SJSA1 (cell line): ENCODE measurements at places on chromosomes 11 and 22. TPM values are rescaled to one million over a fixed set of nuclear protein-coding genes. Genes with fewer than 3 reads are reported as not detected.

DNA sequence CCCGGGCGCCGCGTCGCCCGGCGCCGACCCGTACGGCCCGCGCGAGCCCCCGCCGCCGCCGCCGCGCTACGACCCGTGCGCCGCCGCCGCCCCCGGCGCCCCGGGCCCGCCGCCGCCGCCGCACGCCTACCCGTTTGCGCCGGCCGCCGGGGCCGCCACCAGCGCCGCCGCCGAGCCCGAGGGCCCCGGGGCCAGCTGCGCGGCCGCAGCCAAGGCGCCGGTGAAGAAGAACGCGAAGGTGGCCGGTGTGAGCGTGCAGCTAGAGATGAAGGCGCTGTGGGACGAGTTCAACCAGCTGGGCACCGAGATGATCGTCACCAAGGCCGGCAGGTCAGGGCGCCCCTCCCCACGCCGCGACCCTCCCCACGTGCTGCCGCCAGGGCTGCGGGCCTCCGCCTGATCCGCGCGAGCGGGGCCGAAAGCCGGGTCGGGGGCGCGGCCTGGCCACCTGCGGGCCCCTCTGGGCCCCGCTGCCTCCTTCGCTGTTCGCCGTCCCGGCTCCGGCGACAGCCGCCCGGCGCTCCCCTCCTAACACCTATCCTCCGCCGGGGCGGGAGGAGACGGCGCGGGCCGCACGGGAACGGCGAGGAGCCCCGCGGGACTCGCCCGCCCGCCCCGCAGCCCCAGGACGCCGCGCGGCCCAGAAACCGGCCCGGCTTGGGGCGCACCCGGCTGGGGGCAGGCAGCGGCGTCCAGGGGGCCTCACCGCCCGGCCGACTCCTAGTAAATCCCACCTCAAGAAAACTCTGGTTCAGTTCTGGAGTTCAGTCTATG, 560 bp downstream of the TBX1 start:
- DNase-seq = no peak

GRCh38 chr11:64742087-64742888, 1.7 kb downstream of the RASGRP2 start:
- peak; percentile 40 for DNase-seq

- no peak for DNase-seq
Measured at GRCh38 chr11:103070142-103070541, 21.8 kb downstream of the DCUN1D5 start.

The MS4A1 gene
- total RNA-seq = not detected in 2 replicates
